IMR-90 (cell line): ENCODE measurements at places on chromosomes 4 and X. TPM values are rescaled to one million over a fixed set of nuclear protein-coding genes. Genes with fewer than 3 reads are reported as not detected.
A peak's percentile ranks its signal among the peaks of the same experiment; 100 is the strongest.

DNA sequence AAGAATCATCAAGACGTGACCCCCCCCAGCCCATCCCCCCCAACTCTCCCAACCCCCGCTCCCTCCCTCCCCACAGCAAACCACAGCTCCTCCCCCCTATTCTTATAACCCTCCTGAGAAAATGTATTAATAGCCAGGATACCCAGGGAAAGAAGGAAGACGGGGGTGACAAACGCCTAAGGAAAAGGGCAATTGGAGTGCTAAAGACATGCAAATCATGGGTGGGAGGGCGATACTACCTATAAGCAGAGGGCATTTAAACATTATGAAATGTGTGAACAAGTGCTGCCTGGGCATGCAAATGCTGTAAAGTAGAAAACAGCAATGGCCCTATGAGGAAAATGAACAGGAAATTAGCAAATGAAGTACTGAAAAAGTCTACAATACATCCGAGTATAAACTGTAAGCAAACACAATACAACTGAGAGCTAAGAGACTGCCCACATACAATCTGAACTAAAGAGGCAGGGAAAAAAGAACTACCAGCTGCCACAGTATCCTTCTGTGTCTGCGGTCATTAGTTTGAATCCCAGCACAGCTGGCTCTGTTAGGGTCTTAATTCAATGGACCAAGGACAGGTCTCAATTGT is 2.4 kb downstream of the CXXC4 start:
- DNase-seq, result no peak

- DNase-seq, result no peak
Observed at GRCh38 chrX:149569770-149570169, 17.5 kb downstream of the MAGEA9B start.

The ADH7 gene
- not detected in 2 replicates for total RNA-seq

GRCh38 chrX:2351999-2352995 is 148.5 kb downstream of the DHRSX start:
- peak; percentile 99 for DNase-seq

DNA sequence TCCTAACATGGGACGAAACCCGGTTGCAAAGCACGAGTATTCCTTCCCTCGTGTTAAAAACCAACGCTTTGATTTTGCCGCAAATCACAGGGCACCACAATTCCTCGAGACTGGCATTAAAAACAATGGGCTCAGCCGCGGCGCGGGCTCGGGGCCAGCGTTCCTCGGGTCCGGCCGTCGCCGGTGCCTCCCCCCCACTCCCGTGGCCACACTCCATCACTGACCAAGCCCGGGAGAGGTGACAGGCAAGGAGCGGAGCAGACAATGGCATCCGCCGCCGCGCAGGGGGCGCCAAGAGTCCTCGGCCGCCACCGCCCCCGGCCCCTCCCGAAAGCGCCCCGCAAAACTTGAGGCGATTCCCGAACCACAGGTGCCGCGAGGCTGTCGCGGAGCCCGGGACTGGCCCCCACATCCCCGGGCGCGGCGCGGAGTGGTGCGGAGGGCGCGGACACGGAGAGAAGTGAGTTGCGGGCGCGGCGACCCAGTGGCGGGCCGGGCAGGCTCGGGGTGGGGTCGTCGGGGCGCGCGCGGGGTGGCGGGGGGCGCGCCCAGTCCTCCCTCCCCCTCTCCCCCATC is 445 bp downstream of the AP1S2 start:
- DNase-seq, result no peak

The TGIF2LX gene
- total RNA-seq, result not detected in 2 replicates

DNA sequence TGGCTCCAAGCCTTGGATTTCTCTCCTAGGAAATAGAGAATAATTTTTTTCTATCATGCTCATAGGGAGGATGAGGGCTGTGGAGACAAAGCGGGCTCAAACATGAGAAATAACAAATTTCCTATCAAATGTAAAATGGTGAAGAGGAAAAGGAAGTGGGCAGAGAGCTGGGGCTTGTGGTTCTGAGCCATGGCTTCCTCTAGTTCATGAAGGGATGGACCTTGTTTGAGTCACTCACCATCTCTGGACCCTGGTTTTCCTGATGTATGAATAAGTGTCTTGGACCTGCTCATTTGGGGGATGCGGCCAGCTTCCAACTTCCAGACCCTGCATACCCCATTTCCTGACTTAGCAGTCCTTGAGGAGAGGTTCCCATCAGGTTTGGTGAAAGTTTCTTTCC is 63.0 kb downstream of the MSX1 start:
- DNase-seq, result no peak

The NLGN4X gene
- not detected in 2 replicates for total RNA-seq

The OTC gene
- total RNA-seq, result not detected in 2 replicates

DNA sequence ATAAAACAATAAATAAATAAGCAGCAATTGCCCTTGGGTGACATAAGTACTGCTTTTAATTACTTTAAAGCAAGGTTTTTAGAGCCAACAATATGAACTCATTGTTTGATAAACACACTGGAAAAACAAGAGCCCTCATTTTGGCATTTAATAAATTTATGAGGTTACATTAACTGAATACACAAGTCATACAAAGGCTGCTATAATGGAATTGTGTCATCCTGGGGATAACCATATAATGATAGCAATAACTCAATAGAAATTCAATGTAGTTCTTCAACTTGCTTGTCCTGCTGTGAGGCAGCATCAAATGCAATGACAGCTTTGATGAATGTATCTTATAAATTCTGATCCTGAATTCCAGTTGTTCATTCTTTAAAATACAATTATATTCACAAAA is 1512.5 kb downstream of the STIM2 start:
- no peak for DNase-seq

DNA sequence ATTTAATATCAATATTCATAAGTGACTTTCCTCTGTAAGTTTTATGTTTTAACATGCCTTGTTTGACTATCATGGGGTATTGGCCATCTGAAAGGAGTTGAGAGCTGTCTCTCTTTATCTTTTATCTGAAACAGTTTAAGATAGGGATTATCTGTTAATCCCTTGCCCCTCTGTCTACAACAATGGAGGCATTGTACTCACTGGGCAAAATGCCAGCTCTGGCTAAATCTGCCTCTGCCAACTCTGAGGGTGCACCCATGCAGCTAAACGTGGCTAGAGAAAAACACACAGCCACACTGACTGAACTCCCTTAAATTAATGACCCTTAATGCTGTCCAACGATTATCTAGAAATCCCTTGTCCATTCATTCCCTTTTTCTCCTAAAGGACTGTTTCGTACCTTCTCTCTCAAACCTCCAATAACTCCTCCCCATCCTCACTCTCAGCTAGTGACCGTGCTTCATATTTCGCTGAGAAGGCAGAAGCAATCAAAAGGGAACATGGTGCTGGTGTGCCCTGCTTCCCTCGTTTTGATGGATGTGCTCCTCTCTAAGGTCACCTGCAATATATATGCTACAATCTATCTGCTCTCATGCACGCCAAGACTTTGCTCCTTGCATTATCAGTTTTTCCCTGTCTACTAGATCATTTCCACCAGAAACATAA is 10.3 kb downstream of the PHKA2 start:
- no peak for DNase-seq

- DNase-seq, result no peak
Observed at GRCh38 chrX:153870791-153871360, 15.1 kb downstream of the L1CAM start.

DNA sequence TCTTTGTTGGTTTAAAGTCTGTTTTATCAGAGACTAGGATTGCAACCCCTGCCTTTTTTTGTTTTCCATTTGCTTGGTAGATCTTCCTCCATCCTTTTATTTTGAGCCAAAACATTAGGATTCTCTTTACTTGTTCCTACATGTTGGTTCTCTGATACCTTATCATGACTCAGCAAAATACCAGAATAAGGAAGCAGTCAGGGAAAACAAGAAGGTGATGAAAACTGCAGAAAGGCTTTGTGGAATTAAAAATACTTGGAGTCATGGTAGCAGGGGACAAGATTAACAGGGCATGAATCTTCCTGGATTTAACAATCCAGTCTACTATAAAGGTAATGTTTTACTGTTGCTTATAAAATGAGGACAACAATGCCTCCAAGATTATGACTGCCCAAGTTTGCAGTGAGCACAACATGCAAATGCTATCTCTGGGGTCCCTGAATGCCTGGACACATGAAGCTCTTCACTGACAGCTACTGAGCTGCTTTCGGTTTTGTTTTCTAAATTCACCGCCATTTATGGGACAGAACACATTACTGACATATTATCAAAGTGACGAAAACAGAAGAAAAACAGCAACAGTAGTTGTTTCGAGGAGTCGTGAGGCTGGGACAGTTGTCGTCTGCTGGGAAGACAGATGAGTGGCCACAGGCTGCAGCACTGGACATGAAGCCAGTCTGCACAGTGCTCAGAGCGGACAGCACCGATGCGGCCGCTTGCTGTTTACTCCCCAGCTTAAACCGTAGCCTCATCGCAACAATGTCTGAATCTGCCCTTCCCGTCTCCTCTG is 174.5 kb upstream of the DKK2 start:
- DNase-seq, result peak; percentile 36

DNA sequence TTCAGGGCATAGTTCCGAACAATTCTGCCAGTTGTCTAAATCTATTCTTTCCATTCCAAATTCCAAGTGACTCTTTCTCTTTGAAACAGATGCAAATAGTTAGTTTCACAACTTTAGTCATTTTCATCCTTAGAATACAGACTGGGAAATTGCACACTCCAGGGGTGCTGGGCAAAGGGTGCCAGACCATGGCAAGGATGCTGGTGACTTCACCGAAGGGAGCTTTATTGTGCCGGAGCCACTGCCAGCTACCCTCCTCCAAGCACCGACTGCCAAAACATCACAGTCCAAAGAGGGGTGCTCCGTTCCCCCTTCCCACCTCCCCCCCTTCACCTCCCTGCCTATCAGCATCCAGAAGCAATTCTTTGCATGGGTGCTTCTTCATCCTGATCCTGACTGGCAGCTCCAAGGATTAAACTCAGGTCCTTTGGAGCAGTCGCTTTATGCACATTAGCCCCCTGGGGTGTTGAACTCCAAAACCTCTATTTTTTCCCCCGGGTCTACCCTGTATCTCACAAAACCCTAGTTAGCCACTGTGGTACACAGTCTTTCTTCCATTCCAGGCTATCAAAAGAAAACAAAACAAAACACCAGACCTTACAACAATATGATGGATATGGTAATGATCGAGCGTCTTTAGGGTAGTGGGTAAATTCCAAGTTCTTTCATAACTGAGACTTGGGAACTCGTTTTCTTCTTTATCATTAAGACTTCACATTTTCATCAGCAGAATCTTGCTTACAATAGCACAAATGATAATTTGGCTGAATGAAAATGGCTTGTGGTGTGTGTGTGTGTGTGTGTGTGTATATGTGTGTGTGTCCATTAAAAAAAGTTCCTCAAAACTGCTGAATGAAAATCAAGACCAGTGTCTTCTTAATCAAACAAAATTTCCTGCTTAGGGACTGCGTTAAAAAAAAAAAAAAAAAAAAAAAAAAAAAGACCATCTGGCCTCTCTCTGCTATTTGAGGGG is 28.7 kb downstream of the MID1 start:
- DNase-seq, result no peak

- DNase-seq, result peak; percentile 96
Observed at GRCh38 chr4:176443117-176443516, 123.4 kb downstream of the SPCS3 start.

- peak; percentile 47 for DNase-seq
Observed at GRCh38 chr4:168021666-168022065, 70.7 kb upstream of the ANXA10 start.

- DNase-seq, result no peak
Observed at GRCh38 chr4:17877661-17878060, 66.9 kb downstream of the NCAPG start.

DNA sequence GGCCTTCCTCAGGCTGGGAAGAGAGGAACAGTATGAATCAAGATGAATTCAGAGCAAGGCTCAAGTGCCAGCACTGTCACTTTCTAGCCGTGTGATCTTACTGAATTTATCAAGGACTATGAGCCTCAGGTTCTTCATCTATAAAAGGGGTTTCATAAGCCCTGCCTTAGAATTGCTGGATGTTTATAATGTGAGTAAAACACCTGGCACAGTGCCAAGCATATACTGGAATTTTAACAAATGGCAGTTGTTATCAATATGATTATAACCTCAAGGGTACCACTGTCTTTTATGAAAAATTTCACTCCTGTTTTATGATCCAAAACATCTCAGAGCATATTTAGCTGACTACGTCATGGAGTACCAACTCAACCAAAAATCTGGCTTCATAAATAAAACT is 4.0 kb downstream of the MAGEC2 start:
- DNase-seq, result no peak

DNA sequence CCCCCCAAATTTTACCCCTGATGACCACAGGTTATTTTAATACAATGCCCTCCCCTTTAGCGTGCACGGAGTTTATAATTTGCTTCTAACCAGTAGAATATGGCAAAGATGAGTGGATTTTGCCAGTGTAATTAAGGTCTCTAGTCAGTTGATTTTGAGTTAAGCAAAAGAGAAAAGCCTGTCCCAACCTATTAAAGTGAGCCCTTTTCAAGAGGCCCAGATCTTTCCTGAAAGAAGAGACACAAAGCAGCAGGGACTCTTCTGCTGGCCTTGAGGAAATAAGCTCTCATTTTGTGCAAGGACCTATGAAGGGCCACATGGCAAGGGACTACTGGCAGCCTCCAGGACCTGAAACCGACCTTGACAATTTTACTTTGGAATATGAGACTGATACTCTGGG is 61.9 kb upstream of the GABRG1 start:
- no peak for DNase-seq

DNA sequence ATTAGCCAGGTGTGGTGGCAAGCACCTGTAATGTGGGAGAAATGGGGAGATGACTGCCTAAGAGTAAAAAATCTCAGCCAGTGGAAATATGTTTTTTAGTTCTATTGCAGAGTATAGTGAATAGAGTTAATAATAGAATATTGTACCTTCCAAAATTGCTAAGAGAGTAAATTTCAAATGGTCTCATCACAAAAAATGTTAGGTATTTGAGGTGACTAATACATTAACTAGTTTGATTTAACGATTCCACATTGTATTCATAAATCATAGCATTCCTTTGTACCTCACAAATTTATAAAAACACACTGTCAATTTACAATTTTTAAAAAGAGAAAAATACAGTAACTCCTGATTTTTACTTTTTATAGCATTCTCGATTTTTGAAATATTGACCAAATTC is 681.5 kb upstream of the EPHA5 start:
- DNase-seq, result no peak

GRCh38 chr4:71713611-71714203 is 70.2 kb downstream of the GC start:
- peak; percentile 77 for DNase-seq

DNA sequence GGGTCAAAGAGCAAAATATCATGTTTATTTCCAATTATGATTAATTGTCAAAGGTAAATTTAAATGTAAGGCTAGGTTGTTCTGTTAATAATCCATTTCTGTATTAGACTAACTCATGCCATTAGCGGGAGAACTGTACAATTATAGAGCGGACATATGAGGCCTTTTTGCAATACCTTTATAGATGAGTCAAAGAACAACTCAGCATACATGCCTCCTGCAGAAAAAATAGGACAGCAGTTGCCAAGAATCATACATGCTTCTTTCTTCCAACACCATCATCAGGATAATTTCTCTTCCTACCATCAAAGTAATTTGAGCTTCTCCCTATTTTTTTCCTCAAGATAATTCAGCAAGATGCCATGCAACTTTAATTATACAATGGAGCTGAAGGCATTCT is 917.8 kb downstream of the ADGRL3 start:
- DNase-seq, result no peak

The LAP3 gene
- 91.6 and 93.0 TPM in 2 replicates for total RNA-seq
